ENCODE measurements at places on chromosomes 12 and 14.

- no peak for DNase-seq
Observed at GRCh38 chr12:113464852-113465719, 6.6 kb downstream of the LHX5 start.

- no peak for DNase-seq
Observed at GRCh38 chr12:1369938-1370500, 224.4 kb downstream of the FBXL14 start.

DNA sequence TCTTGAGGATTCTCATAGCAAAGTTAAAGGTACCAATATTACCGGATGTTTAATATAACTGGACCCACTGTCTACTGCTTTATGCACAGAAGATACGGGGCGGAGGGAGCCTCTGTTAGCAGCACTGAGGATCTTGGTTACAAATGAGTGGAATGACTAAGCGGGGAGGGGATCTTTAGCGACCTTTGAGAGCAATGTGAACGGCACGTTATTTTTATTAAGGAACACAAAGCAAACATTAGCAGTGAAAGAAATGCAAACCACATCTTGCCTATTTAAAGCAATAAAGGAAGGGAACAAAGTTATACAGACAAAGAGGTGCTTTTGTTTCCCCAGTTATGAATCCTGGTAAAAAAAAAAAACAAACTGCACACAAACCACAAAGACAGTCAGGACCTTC, 27.1 kb upstream of the PRMT8 start:
- DNase-seq = no peak

GRCh38 chr14:80714474-80714873, 227.1 kb downstream of the CEP128 start:
- no peak for DNase-seq

DNA sequence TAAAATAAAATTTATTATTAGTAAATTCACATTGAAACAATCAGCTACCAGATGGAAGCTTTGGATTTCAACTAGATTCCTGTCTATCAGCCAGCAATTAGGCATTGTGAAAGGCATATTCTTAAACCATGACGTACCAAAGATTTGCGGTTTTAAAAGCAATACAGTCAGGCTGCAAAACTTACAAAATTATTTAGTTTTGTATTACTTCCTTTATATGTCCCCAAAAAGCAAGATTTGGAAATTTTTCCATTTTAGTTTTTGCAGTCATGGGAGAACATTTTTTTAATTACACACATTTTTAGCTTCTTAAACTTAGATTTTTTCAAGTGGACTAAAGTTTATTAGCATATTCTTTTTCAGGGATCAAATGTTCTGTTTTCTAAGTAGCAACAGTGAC, 225.0 kb upstream of the KITLG start:
- DNase-seq = no peak

GRCh38 chr12:130016194-130016593, 112.4 kb upstream of the TMEM132D start:
- no peak for DNase-seq

DNA sequence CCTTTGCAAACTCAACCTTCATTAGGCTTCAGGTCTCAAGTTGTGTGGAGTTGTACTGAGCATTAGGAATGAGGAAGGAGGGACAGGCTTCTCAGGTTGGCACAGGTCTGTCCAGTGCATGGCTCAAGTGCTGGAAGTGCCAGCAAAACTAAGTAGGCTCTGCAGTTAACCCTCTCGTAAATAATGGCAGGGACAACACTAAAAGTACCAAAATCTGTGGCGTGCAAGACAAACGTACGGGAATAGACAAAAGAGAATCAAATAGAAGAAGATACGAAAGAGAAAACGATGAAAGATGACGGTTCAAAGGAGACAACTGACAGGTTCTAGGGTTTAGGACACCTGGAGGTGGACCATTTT, 612 bp downstream of the TRAPPC6B start:
- DNase-seq = no peak

DNA sequence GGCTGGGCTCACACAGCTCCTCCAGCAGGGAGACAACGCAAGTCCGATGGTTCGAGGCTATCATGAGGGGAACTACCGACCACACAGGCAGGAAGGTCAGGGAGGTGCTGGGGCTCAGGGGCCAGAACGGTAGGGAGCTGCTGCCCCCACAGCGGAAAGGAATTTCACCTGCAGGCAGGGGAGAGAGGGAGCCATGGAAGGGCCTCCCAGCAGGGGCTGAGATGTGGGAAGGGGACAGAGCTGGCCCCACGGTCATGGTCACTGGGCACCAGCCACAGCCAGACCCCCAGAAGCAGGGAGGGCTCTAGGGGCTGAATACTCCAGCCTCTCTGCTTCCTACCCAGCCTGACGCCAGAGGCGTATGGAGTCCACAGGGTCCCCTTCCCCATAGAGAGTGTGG, 103.1 kb downstream of the SCARB1 start:
- DNase-seq = no peak

DNA sequence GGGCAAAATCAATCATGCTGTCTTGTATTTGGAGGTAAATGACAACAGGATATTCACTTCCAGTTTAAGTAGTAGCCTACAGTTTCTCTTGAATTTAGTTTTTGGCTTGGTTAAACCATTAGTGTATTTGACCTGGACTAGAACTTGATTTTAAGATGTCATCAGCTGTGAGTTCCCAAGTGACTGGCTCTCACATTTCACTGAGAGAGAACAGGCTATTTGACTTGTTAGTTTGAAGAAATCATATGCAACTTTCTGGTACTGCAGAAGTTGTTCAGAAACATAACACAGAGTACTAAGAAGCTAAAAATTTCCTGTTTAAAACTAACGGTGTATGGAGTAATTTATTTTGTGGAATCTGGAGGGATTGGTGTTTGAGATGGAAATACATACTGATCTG, 22.3 kb downstream of the MNAT1 start:
- no peak for DNase-seq

DNA sequence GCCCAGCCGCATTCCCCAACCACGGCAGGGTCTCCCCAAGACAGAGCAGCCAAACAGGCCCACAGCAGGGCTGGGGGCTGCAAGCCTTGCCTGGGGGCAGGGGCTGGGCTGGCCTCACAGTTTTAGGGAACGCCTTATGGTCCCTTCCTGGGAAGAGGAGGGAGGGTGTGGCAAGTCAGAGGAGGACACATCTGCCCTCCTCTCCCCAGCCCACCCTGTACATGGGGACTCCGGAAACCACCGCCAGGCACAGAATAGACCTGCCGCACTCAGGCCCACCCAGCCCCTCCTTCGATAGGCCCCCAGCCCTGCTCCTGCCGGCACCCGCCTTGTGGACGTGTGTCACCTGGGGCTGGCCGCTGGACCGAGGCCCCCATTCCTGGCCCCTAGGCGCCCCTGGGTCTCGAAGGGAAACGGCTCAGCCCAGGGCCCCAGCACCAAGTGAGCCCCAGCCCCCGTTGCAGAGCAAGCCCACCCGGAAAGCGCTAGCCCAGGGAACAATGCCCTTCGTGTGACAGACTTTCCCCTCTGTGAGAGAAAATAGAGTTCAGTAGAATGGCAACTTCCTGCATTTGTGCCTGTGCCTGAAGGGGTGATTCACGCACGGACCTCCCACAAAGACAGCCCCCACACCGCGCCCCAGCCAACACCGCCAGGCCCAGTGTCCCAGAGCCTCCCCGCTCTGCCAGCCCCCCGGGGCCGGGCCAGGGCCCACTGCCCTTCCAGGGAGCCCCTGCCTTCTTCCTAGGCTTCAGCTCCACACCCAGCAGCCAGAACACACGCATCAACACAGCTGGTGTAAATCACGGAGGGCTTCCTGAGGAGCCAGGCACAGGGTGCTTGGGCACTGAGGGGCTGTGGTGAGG, 12.0 kb upstream of the NUDT14 start:
- no peak for DNase-seq

DNA sequence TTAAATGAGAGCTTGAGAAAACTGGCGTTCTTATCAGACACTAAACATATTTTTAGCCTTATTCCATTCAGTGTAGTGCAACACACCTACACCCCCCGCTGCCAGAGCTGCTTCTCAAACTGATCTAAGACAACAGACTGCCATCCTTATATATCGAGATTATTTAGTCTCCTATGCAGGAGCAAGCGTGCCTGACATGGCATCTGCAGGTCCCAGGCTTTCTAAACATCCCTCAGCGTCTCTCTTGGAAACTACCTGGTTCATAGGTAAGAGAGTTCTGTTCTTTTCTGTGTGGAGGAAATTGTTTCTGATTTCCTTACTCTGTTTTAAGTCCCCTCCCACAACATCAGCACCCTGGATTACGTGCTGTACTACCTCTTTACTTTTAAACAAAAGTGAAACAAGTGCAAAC, 117.1 kb upstream of the PTPRB start:
- DNase-seq = no peak

GRCh38 chr14:65296876-65297275, 115.7 kb upstream of the FUT8 start:
- DNase-seq = no peak

DNA sequence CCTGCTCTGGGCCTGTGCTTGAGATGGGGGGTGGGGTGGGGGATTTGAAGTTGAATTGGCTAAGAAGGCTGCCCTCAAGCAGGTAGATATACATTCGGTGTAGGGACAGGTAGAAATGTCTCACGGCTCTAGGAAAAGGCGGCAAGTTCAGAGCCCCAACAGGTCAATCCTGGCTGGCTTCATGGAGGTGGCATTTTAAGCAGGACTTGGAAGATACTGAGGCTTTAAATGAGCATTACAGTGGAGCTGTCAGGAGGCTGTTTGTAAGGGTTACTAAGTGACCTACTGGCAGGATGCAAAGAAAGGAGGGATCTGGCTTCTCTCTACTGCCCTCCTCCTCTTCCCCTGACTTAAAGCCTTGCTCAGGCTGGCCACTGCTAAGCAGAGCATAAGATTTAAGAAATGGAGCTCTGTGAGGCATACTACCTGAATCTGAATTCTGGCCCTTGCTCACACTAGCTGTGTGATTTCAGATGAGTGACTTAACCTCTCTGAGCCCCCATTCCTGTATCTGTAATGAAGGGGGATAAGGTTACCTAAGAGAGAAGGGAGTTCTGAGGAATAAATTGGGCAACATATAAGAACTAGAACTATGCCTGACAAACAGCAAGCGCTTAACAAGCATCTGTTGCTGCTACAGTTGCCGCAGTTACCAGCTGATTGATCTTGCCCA, 61.6 kb downstream of the SLC24A4 start:
- DNase-seq = no peak

DNA sequence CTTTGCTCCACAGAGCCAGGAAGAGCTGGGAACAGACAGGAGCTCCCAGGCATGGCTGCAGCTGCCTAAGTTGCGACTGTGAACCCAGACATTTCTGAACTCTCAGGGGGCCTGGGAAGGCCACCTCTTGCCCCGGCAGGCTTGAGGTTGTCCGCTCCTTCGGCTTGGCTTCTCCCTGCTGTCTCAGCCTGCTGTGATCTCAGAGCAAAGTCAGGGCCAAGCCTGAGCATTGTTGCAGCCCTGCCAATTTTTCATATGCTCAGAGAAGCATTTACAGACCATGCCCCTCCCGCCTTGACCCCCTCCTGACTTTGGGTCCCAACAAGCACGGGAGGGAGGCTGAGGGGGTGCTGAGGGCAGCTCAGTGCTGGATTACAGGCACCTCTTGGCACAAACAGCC, 1439.1 kb upstream of the FLRT2 start:
- DNase-seq = no peak

GRCh38 chr14:77076113-77076631, 21.9 kb upstream of the CIPC start:
- no peak for DNase-seq

- DNase-seq = no peak
Observed at GRCh38 chr12:120365675-120366340, 3.2 kb downstream of the MSI1 start.

GRCh38 chr14:43803076-43803689, 703.9 kb downstream of the FSCB start:
- DNase-seq = no peak

DNA sequence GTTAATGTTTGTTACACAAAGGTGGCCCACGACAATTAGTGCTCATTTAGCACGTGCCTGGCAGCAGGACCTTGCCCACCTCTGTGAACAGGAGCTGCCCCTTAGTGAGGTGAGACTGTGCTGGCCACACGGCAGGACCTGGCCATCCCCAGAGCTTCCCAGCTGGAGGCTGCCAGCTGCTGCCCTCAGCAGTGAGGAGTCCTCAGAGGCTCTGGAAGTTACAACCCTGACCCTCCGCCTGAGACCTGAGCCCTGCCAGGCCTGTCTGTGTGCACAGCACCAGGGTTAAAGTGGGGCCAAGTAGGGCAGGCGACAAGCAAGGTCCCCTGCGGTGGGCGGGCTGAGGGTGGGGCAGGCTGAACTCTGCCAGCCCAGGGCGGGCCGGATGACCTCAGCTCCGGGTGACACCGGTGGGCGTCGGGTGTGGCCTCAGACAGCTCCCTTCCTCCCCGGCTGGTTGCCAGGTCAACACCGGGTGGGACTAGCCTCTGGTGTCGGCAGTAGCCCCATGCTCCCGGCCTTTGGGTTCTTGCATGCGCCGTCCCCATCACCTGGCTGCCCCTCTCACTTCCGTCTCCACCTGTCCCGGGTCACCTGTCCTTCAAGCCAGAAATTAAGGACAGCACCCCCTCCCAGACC, 9.2 kb upstream of the LBHD2 start:
- no peak for DNase-seq

DNA sequence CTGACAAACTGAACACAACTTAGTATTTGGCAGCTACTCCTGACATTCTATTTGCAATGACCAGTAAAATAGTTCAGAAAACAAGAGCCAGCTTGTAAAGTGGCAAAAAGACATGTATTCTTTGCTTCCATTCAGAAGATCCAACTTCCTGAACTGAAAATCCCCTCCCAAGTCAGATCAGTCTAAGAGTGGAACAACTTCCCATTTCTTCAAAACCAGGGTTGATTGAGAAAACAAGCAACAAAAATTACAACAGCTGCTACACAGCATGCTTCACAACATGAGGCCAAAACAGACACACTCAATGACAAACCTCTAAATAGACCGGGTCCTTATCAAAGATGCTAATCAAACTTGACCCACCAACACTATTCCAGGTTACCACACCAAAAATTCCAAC, 40.3 kb downstream of the CIT start:
- DNase-seq = no peak

DNA sequence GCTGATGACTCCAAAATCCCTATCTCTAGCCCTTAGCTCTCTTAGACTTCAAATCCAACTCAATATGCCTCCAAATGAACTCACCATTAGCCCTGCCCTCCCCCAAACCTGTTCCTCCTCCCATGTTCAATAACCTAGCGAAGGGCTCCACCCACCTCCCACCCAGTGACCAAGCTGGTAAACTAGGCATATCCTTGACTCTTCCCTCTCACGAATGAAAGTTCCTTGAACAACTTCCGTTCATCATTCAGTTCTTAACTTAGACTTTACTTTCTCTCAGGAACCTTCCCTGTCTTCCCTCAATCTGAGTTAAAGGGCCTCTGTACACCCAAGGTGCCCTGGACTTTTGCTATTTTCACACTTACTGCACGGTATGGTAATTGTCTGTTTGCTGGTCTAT, 1.9 kb upstream of the KLHDC1 start:
- DNase-seq = no peak

DNA sequence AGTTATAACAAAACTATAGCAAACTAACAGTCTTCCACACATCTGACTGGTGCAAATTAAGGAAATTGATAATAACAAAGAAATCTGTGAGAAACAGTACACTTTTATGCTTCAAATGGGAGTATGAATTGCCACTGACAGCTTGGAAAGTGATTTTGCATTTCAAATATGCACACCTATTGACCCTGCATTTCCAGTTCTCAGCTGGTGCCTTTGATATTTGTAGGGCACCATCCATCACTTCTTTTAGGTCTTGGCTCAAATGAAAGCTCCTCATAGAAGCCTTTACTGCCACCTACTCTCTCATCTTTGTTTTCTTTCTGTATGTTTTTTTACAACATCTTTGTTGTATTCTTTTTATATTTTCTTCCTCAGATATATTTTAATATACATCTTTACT, 125.1 kb downstream of the ST8SIA1 start:
- no peak for DNase-seq

Data from HS-27A (cell line).